ENCODE measurements at places on chromosomes 3 and 15.
A peak's percentile ranks its signal among the peaks of the same experiment; 100 is the strongest.

GRCh38 chr3:43747641-43748040 is 56.9 kb downstream of the ABHD5 start:
- DNase-seq: no peak

DNA sequence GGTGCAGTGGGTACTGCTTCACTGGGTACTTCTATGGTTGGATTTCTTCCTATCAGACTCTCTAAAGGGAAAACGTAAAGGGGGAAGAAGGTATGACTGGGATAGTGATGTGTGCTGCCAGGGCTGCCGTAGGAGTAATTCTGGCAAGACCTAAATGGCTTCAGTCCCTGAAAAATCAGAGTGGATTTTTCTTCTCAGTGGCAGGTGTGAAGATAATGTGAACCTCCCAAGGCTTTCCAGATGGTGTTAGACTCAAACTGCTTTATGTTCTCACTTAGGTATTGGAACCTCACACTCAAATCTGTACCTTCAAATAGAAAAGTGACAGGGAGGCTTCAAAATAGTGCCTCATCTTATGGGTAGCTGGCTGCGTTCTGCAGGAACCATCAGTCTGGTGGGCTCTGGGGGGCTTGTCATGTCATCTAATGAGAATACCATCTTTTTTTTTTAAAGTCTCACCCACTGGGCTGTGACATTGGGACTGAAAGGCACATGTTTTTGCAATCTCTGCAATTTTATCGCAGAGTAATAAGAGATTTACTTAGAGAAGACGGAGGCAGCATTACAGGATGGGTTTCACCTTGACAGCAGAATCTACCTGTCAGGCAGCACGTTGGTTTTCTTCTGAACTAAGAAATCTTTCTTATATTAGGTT is 28.5 kb downstream of the MINDY4B start:
- no peak for DNase-seq

- DNase-seq: no peak
Measured at GRCh38 chr3:134362221-134362620, 12.0 kb downstream of the AMOTL2 start.

DNA sequence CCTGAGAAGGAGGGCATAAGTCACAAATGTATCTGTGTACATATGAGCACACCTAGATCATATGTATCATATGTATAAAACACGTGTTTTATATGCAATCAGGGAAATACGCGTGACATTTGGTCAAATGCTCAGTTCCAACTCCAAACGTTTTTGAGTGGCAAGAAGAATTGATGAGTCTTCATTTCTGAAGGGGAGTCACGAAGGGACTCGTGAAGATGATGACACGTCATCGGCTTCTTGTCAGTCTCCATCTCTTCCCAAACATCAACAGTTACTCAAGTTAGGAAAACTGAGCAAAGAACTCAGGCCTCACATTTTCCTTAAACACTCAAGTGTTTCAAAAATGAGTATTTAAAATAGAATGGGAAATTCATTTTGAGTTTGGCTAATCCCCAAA is 79.4 kb downstream of the B3GNT5 start:
- DNase-seq: no peak

GRCh38 chr3:74129056-74129455 is 485.4 kb downstream of the CNTN3 start:
- DNase-seq: no peak

- no peak for DNase-seq
Measured at GRCh38 chr15:78676424-78677110, 35.6 kb upstream of the CHRNB4 start.

GRCh38 chr15:62344806-62345539 is 179.9 kb upstream of the C2CD4B start:
- no peak for DNase-seq

DNA sequence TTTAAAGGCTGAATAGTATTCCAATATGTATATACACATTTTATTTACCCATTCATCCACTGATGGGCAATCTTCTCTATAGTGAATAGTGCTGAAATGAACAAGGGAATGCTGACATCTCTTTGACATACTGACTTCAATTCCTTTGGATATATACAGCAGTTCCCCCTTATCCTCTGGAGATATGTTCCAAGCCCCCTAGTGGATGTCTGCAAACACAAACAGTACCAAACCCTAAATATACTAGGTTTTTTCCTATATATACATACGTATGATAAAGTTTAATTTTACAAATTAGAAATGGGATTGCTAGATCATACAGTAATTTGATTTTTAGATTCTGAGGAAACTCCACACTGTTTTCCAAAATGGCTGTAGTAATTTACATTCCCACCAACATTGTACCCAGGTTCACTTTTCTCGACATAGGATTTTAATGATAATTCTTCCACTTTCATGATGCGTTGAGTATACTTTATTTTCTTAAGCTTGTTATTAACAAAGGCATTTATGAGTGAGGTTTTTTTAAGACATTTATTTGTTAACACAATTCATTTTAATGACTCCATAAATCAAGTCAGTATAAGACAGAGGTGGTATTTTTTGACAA is 38.2 kb downstream of the VPS13C start:
- no peak for DNase-seq

DNA sequence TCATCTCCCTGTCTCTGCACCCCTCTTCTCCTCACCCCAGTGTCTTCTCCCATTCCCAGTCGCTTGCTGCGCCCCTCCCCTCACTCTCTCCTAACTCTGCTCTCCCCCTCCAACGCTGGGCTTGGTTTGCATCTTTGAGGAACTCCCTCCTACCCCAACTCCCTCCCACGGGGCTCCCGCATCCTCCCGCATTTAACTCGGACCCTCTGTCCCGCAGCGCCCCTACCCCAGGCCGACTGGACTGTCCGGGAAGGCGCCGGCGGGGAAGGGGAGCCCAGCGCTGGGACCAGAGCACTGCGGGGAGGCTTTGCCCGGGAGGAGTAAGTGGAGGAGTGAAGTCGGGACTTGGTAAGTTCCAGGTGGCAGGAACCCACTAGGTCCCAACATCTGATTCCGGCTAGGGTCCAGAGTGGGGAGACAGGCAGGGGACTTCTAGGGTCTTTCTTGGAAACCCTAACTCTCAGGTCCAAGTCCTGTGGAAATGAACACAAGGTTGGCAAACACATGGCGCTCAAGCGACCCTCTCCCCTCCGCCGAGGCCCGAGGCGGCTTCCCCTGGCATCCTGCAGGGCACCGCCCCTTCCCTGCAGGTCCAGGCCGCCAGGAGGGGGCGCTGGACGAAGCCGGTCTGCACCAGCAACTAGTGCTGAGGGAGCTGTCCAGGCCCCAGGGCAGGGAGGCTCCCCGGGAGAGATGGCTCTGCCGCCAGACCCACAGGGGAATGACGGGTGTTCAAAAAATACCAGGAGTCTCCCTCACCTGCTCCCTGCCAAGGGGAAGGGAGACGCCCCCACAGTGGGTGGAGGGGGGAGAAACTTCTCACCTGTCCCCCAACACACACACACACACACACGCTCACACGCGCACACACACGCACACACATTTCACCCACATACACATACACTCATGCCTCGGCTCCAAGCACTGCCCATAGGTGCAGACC is 53.2 kb downstream of the LHFPL4 start:
- no peak for DNase-seq

DNA sequence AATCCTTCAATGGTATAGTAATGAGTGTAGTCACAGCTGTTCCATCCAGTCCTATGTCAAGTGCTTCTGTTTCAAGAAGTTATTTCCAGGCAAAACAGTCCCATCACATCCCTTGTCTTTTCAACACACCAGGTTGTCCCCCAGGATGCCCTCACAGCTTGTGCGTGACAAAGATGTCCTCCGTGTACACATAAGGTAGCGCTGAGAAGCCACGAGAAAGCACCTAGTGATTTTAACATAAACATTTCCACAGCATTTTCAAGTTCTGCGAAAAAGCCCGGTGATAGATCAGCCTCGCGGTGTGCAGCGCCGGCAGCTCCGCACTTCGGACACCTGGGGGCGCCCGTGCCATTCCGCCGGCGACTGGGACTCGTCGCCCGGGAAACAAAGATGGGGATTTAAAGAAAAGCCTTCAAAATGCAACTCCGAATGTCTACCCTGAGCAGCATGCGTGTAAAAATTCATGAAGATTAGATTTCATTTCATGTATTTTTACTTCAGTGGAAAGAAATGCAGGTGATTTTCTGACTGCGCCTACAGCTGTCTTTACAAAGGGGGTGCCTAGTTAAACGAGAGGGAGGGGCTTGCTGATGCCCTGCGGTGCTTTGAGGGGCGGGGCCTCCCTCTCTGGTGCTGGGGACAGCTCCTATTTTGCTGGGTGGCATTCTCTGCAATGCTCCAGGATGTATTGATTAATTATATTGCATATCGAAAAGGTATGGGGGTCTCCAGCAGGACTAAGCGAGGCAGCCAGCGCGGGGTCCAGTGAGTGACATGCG is 49.9 kb downstream of the KY start:
- DNase-seq: peak; percentile 48

GRCh38 chr3:72380711-72381493 is 467.3 kb downstream of the SHQ1 start:
- no peak for DNase-seq

GRCh38 chr3:119557877-119558269 is 1.5 kb downstream of the CD80 start:
- DNase-seq: no peak

GRCh38 chr15:89781891-89782618 is 5.9 kb downstream of the MESP2 start:
- no peak for DNase-seq

DNA sequence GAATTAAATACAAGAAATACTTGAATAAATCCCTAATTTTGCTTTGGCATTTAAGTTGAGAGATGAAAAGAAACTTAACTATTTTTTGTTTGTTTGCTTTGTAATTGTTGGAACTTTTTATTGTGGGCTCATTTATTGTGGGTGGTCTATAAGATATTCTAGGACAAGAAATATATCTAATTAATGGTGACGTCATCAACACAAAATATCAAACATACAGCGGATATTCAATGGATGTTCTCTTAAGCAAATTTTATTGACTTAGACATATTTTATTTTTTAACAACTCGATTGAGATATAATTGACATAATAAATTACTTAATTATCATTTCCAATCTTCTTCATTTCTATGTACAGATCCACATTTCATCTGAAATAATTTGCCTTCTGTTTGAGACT is 30.0 kb downstream of the SYNPR start:
- DNase-seq: no peak

- DNase-seq: no peak
Measured at GRCh38 chr3:58572013-58572633, 5.1 kb downstream of the FAM107A start.

GRCh38 chr3:66480666-66481065 is 20.2 kb downstream of the LRIG1 start:
- DNase-seq: no peak

DNA sequence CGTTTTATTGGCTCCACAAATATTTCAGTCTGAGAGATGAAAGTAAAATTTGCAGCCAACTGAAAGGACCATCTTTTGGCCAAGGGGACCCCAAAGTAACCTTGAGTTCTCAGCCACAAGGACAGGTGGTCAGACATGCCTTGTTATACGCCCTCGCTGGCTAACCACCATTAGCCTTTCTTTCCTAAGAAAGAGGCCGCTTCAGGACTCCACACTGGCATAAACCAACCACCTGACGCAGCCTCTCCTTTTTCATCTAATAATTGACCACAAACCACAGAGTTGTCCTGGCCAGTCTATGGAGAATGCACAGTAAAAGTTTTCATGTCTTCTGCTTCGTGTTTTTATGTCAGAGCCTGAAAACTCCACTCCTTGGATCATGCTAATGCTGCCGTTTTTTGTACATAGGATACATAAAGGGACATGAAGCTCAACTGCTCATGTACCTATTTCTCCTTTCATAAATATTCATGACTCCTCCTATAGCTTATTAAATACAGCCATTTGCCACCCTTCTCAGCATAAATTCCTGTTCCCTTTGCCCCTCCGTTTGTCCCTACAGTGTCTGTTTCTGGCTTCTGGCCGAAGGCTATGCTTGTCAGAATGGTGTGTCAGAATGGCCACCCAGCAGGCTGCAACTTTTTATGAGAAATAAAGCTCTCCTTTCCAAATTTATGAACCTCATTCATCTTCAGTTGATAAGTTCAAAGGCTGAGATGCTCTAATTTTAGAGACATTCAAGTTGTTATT is 374.1 kb upstream of the RBMS3 start:
- DNase-seq: no peak

DNA sequence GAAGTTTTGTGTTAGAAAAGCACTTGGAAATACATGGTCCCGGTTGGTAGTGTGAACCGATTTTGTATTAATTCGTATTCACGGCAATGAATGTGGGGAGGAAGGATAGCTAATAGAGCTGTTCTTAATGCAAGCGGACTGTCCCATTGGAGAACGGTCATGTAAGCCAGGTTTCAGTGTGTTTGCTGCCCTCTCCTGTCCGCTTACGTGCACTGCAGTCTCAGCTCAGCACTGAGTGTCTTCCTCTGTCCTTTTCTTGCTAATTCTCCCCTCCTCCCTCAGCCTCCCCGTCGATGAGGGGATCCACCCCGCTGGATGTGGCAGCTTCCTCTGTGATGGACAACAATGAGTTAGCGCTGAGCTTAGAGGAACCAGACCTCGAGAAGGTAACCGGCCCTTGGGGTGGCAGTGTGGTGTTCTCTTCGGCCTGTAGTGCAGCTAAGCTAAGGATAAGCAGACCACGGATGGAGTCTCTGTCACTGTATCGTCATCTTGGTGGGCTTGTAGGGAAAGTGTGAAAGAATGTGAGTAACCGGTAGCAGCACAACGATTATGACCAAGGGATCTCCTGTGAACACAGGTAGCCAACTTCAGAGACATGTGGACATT is 267.5 kb upstream of the CHRM5 start:
- peak; percentile 20 for DNase-seq

DNA sequence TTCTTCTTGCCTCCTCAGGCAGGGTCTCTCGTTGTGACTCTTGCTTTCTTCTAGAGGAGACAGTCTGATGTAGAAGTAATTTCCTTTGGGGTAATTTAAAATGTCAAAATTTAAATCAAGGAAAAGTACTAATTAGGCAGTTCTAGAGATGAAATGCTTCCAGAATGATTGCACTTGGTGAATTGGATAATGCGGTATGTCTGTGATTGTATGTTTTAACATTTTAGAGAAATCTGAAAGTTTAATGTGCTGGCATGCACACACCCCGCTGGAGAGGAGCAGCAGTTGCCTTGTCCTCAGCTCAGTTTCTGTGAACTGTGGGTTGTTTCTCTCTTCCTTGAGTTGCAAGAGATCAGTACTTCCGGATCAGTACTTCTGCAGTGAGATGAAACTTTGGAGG is 322.9 kb upstream of the CTDSPL start:
- DNase-seq: no peak

GRCh38 chr3:21502656-21503055 is 248.4 kb downstream of the ZNF385D start:
- no peak for DNase-seq

GRCh38 chr15:86799226-86799625 is 719.6 kb downstream of the AGBL1 start:
- no peak for DNase-seq

GRCh38 chr3:118180853-118181252 is 853.8 kb downstream of the IGSF11 start:
- DNase-seq: no peak

GRCh38 chr3:156710429-156710828 is 36.0 kb downstream of the TIPARP start:
- no peak for DNase-seq

GRCh38 chr15:48814286-48814685 is 3.4 kb upstream of the CEP152 start:
- DNase-seq: no peak

- DNase-seq: no peak
Measured at GRCh38 chr3:20240154-20240883, 54.3 kb upstream of the SGO1 start.

- DNase-seq: no peak
Measured at GRCh38 chr3:184259878-184260723, 1.3 kb downstream of the CAMK2N2 start.
